Thoracic aorta (tissue), 2 donors: ENCODE measurements at places on chromosomes 2 and 18. TPM values are rescaled to one million over a fixed set of nuclear protein-coding genes. Genes with fewer than 3 reads are reported as not detected.
A peak's percentile ranks its signal among the peaks of the same experiment; 100 is the strongest.

GRCh38 chr2:24077879-24078278, 1.8 kb upstream of the SF3B6 start:
- H3K4me3 ChIP-seq: peak overlapping the region; percentile 96
- no peaks in the 10 kb centered on the region for H3K27me3 ChIP-seq
- H3K4me1 ChIP-seq: peaks cover 17% of the 10 kb centered on the region
- H3K27ac ChIP-seq: peak overlapping the region; percentile 93
- no peak for DNase-seq
- peaks cover 7% of the 10 kb centered on the region for H3K36me3 ChIP-seq

ATF2 gene
- total RNA-seq: 62.6 TPM

GRCh38 chr2:42102024-42102590, 54.3 kb downstream of the PKDCC start:
- H3K36me3 ChIP-seq: no peaks in the 10 kb centered on the region
- DNase-seq: no peak
- H3K27me3 ChIP-seq: no peaks in the 10 kb centered on the region
- peaks cover 44% of the 10 kb centered on the region for H3K4me1 ChIP-seq
- H3K4me3 ChIP-seq: peak overlapping the region; percentile 72

DNA sequence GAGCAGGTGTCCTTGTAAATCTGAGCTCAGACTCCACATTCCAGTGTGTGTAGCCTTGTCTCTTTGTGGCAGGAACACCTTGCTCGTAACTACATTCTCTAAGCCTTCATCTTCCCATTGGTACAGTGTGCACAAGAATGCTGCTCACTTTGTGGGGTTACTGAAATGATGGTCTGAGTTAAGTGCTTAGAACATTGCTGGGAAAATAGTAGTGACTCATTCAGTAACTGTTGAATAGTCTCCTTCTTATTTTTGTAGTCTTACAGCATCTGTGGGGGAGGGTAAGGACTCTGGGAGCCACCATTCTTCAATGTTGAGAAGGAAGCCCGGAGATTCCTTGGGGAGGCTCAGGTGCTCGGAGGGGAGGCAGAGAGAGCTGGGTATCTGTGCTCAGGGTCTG, 236.0 kb upstream of the HDAC4 start:
- H3K4me1 ChIP-seq: no peaks in the 10 kb centered on the region
- H3K27me3 ChIP-seq: no peaks in the 10 kb centered on the region
- H3K36me3 ChIP-seq: no peaks in the 10 kb centered on the region

ASTL gene
- total RNA-seq: not detected

HOXD1 gene
- total RNA-seq: not detected

GRCh38 chr18:49861659-49862058, 48.3 kb upstream of the ACAA2 start:
- H3K27me3 ChIP-seq: no peaks in the 10 kb centered on the region
- no peaks in the 10 kb centered on the region for H3K4me1 ChIP-seq
- H3K4me3 ChIP-seq: no peak overlapping the region
- H3K36me3 ChIP-seq: no peaks in the 10 kb centered on the region
- H3K27ac ChIP-seq: no peak overlapping the region

GRCh38 chr2:122988395-122989221, 1036.5 kb upstream of the CNTNAP5 start:
- no peak for DNase-seq
- H3K27me3 ChIP-seq: no peaks in the 10 kb centered on the region
- no peak overlapping the region for H3K27ac ChIP-seq
- H3K4me1 ChIP-seq: no peaks in the 10 kb centered on the region
- no peaks in the 10 kb centered on the region for H3K36me3 ChIP-seq
- no peak overlapping the region for H3K4me3 ChIP-seq

- no peak for DNase-seq
- H3K27me3 ChIP-seq: no peaks in the 10 kb centered on the region
- H3K4me3 ChIP-seq: no peak overlapping the region
These were observed 28.4 kb downstream of the ARHGAP28 start for GRCh38 chr18:6757931-6758330.

PTPRN gene
- not detected for total RNA-seq

- H3K27ac ChIP-seq: no peak overlapping the region
- H3K4me1 ChIP-seq: peaks cover 21% of the 10 kb centered on the region
- no peak for DNase-seq
- H3K4me3 ChIP-seq: no peak overlapping the region
These were observed 57.3 kb upstream of the CYP26B1 start for GRCh38 chr2:72204786-72205503.

DNA sequence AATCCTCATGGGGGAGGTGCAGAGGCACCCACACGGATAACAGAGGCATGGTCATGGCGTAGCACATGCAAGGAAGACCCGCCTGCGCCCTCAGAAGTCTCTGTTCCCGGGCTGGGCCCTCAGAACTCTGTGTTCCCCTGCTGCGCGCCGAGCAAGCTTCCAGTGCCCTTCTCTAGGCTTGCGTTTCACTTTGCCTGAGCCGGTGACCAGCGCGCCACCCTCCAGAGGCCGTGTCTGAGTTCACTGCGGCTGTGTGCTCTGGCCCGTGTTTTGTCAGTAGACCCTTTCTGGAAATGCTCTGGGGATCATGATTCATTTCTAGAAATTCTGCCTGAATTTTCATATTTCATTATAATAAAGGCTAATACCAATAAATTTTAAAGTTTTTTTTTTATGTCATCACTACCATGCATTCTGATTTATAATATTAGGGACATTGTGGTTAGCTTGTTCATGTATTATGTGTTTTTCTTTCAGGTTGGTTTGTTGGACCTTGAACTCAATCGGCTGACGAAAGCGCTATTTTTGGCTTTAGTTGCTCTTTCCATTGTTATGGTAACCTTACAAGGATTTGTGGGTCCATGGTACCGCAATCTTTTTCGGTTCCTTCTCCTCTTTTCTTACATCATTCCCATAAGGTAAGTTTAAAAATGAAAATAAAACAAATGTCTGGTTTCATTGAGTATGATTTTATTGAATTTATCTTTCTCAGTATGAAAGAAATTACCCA, 142.7 kb upstream of the NFATC1 start:
- H3K36me3 ChIP-seq: no peaks in the 10 kb centered on the region
- peaks cover 17% of the 10 kb centered on the region for H3K4me1 ChIP-seq
- no peak for DNase-seq
- peak overlapping the region; percentile 63 for H3K4me3 ChIP-seq
- H3K27me3 ChIP-seq: no peaks in the 10 kb centered on the region

- H3K27ac ChIP-seq: no peak overlapping the region
- DNase-seq: no peak
- H3K36me3 ChIP-seq: peaks cover 8% of the 10 kb centered on the region
- H3K4me1 ChIP-seq: peaks cover 8% of the 10 kb centered on the region
- H3K4me3 ChIP-seq: no peak overlapping the region
These were observed 7.2 kb downstream of the E2F6 start for GRCh38 chr2:11458753-11459152.

DNA sequence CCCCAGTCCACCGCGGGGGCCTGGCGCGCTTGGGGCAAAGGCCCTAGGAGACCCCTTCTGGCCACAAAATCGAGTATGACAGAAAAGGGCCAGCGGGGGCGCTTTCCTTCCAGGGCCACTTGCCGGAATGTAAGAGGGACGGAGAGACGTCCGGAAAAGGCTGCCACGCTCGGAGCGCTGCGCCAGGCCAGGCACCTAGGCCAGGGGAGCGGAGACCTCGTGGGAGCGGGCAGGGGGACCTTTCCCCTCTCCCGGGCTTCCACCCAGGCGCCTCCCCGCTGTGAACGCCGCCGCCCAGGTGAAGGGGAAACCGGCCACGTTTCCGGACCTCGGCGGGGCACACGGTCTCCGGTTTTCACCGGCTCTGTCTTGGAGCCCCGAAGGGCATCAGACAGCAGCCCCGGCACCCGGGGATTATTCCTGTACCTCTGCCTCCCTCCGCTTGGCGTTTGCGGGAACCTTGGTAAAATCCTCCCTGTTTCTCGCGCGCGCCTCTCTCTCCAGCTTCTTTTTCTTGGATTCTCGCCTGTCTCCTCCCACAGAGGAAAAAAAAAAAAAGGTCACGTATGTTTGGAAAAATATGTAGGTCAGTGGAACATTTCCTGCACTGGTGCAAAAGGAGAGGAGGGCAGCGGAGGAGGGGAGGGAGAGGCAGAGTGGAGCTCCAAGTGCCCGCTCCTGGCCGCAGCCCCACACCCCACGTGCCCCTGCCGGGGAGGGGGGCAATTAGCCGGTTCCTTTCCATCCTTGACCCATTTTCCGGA, 1.2 kb upstream of the NPAS2 start:
- peak; percentile 25 for DNase-seq
- no peaks in the 10 kb centered on the region for H3K27me3 ChIP-seq
- peak overlapping the region; percentile 91 for H3K27ac ChIP-seq
- peak overlapping the region; percentile 89 for H3K4me3 ChIP-seq
- H3K36me3 ChIP-seq: no peaks in the 10 kb centered on the region

PNO1 gene
- 27.7 TPM for total RNA-seq

GRCh38 chr18:49842656-49843055, 29.3 kb upstream of the ACAA2 start:
- no peak for DNase-seq
- H3K4me3 ChIP-seq: no peak overlapping the region
- no peaks in the 10 kb centered on the region for H3K4me1 ChIP-seq
- no peaks in the 10 kb centered on the region for H3K27me3 ChIP-seq
- peaks cover 7% of the 10 kb centered on the region for H3K36me3 ChIP-seq
- H3K27ac ChIP-seq: no peak overlapping the region

- no peaks in the 10 kb centered on the region for H3K36me3 ChIP-seq
- no peak overlapping the region for H3K4me3 ChIP-seq
- H3K27ac ChIP-seq: no peak overlapping the region
- DNase-seq: no peak
- H3K27me3 ChIP-seq: no peaks in the 10 kb centered on the region
These were observed 22.2 kb upstream of the ITSN2 start for GRCh38 chr2:24382363-24383073.

GRCh38 chr2:6793371-6793770, 72.3 kb downstream of the CMPK2 start:
- H3K36me3 ChIP-seq: no peaks in the 10 kb centered on the region
- no peak overlapping the region for H3K4me3 ChIP-seq
- no peak for DNase-seq
- no peaks in the 10 kb centered on the region for H3K27me3 ChIP-seq

GRCh38 chr18:42936289-42936688, 179.2 kb downstream of the RIT2 start:
- no peak for DNase-seq
- H3K4me1 ChIP-seq: no peaks in the 10 kb centered on the region
- H3K4me3 ChIP-seq: no peak overlapping the region
- no peak overlapping the region for H3K27ac ChIP-seq
- H3K36me3 ChIP-seq: no peaks in the 10 kb centered on the region
